ENCODE measurements at places on chromosomes 7 and 10.

GRCh38 chr10:118459642-118460193 lies 117.6 kb upstream of the FAM204A start:
- DNase-seq = peak; percentile 24

DNA sequence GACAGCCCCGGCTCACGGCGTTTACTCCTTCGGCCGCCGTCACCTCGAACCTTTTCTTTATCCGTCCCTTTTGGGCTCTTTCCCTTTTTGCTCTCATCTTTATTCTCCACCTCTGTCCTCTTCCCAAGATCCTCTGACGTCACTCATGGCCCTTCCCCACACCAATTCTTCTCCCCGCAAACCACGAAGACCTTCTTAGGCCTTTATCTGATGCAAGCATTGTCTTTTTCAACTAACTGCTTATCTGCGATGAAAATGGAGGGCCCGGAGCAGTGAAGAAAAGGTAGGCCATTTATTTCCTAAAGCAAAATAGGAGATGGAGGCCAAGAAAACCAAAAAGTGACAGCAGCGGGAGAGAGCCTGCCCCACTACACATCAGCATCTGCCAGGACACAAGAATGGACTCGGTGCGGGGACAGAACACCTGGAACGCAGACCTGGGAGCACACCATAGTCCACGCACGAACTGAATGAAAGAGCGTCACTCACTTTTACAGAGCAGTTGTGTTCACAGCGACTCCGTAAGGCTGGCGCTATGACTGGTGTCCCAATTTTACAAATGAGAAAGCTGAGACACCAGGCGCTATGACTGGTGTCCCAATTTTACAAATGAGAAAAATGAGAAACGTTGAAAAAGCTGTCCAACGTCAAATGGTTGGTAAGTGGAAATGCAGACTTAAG lies 45.3 kb downstream of the ZNF777 start:
- DNase-seq = no peak

DNA sequence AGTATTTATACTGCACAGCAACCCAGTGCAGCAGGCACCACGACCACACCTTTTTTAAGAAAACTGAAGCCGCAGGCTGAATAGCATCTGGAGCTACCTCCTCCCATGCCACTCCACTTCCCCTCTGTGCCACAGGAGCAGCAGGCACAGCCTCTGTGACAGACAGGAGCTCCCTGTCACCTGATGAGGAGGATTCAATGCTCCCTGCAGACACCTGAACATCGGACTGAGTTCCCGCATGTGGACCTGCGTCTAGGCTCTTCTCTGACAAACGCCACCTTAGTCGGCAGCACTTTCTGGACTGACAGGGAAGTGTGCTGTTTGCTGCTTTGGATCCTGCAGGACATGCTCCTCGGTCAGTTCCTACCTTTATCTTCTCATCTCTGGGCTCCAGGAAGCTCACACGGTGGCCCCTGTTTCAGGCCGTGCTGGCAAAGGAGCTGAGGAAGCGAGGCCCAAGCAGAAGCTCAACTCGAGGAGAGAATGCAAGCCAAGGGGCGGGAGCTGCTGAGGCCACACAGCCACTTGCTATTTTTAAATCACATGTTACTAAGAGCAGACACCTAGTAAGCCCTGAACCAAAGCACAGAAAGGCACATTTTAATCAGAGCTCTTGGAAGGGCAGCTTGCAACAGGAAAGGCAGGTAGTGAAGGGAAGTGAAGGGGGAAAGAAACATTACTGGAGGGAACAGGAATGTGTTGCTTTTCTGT lies 56.6 kb downstream of the VOPP1 start:
- no peak for DNase-seq

- no peak for DNase-seq
Observed at GRCh38 chr10:33566001-33566400, 231.5 kb upstream of the NRP1 start.

DNA sequence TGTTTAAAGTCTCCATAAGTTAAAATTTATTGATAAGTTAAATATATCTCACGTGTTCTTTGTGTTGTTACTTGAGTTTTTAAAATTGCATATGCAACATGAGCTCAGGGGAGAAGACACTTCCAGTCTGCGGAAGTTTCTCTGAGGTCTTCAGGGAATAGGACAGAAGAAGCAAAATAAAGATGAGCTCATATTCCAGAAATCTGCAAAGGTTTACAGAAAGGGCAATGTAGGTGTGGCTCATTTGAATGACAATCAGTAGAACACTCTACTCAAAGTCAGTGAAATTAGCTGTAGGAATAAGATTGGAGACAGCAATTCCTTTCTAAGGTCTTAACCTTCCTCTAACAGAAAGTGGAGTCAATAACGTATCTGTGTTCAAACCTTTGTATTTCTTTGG lies 53.7 kb downstream of the CACNA2D1 start:
- DNase-seq = no peak

DNA sequence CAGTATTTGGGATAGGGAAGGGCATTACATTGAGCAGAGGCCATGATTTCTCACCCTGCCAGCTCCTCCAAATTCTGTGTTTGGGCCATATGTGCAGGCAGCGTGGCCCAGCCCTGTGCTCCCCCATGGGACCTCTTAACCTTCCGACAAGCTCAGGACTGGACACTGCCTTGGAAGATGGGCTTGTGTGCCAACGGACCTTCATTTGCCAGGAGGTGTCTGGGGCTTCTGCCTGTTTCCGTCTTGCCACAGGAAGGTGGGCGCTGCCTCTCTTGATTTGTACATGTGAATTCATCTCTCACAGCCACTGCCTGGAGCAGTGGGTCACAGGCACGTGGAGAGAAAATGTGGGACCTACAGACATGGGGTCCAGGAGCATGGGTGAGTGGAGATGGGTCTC lies 272.6 kb downstream of the CCSER2 start:
- DNase-seq = no peak

DNA sequence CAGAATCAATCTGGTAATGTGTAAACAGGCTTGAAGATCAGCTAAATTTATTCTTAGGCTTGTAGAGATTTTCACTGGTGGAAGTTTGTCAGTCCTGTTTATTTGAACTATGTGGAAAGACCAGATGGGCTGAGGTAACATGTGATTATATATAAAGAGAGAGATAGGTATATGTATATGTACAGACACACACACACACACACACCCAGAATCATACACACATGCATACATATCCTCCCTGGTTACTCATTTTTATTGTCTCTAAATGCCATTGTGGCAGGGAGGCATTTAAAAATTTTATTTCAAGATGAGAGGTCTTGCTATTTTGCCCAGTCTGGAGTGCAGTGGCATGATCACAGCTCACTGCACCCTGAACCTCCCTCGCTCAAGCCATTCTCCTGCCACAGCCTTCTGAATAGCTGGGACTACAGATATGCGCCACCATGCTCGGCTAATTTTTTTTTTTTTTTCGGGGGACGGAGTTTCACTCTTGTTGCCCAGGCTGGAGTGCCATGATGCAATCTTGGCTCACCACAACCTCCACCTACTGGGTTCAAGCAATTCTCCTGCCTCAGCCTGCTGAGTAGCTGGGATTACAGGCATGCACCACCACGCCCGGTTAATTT lies 78.1 kb upstream of the CYTH3 start:
- DNase-seq = no peak

DNA sequence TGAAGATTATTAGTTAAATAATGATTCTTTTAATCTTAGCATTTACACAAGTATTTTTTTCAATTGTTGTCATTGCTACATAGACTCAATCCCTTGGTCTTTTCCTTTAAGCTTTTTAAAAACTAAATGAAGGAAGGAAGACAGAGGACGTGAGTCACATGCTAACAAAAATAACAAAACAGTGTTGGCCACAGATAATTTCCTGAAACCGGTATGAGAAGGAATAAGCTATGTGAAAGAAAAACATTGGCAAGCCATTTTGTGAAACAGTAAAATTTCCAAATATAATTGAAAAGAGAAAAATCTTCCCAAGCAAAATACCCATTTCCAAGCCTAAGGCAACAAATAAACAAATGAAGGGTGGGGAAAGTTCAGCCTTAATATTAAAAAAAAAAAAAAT lies 223.0 kb downstream of the AHR start:
- DNase-seq = no peak

DNA sequence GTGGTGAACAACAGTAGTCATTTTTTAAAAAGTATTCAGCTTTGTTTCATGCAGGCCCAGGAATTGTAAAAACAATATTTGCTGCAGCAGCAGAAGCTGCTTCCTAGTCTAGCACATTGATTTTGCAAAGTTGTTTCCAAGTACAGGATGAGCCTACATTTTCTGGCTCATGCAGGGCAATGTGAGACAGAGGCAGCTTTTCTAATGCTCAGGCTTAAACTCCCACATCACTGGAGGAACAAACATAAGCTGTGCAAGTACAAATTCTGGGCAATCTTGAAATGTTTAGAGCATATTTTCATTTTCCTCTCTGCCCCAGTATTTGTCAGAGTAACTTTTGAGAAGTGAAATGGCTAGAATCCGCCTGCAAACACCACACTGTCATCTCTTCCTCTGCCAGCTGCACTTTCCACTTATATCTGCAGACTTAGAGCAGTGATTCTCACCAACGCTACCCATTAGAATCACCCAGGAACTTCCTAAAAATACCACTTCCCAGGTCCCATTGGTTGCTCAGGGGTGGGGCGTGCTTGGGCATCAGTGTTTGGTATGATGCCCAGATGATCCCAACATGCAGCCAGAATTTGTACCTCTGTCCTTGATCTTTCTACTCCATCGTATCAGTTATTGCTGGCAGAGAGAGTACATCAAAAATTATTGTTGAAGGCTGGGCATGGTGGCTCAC lies 304.1 kb upstream of the LRGUK start:
- DNase-seq = no peak

GRCh38 chr10:131663351-131663750 lies 237.5 kb upstream of the PPP2R2D start:
- DNase-seq = no peak

- no peak for DNase-seq
Observed at GRCh38 chr7:98097042-98097645, 9.5 kb upstream of the LMTK2 start.

DNA sequence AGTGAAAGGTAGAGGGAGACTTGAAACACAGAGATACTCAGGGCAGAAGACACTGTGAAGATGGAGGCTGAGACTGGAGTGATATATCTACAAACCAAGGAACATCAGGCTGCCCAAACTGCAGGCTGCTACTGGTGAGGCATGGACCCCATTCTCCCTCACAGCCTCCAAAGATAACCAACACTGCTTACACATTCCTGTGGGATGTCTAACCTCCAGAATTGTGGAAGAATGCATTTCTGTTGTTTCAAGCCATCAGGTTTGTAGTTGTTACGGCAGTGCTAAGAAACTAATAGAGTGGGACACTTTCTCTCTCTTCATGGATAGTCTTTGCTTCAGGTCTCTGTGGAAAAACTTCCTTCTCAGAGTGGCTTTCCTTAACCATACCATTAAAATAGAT lies 182.6 kb upstream of the TMEM106B start:
- no peak for DNase-seq

GRCh38 chr10:35912615-35913569 lies 270.8 kb upstream of the FZD8 start:
- no peak for DNase-seq

DNA sequence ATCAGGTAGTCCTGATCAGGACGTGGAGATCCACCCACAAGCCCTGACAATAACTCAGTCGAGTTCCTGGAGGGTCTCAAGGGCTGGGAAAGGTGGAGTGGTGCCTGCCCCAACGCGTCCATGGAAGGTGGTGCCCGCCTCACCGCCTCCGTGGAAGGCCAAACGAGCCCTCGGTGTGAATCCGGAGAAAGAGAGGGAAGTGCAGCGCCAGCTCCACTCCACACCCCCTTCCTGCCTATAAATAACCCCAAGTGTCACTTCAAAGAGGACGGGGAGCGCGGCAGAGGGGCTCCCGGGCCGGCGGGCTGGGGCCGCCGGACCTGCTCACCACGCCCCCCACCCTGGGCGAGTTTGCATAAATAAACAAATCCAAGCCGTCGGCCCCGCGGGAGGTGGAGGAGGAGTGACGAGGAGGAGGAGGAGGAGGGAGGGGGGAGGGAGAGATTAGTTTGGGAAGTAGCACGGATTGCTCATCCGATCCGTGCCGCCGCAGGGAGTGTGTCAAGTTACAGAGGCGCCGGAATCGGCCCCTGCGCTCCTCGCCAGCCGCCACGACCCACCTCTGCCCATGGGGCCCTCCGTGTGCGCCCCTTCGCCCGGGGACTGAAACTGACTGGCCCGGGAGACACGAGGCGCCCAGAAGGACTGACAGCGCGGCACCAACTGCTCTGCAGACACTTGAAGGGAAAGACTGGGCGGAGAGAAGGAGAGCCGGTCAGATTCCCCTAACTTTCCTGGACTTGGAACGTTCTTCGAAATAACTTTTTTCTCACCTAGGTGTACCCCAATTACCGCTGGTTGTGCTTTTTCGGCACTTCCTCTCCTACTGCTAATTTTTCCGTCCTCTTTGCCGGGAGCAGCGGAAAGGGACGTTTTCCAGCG lies at the start of gene COL13A1:
Gene COL13A1 (plus strand): TSS at position 473 of the 882 bp plus-strand sequence. CDS start 518 bp downstream, outside the sequence.
- DNase-seq = no peak

- DNase-seq = no peak
Observed at GRCh38 chr10:115762029-115762428, 511.0 kb downstream of the GFRA1 start.

DNA sequence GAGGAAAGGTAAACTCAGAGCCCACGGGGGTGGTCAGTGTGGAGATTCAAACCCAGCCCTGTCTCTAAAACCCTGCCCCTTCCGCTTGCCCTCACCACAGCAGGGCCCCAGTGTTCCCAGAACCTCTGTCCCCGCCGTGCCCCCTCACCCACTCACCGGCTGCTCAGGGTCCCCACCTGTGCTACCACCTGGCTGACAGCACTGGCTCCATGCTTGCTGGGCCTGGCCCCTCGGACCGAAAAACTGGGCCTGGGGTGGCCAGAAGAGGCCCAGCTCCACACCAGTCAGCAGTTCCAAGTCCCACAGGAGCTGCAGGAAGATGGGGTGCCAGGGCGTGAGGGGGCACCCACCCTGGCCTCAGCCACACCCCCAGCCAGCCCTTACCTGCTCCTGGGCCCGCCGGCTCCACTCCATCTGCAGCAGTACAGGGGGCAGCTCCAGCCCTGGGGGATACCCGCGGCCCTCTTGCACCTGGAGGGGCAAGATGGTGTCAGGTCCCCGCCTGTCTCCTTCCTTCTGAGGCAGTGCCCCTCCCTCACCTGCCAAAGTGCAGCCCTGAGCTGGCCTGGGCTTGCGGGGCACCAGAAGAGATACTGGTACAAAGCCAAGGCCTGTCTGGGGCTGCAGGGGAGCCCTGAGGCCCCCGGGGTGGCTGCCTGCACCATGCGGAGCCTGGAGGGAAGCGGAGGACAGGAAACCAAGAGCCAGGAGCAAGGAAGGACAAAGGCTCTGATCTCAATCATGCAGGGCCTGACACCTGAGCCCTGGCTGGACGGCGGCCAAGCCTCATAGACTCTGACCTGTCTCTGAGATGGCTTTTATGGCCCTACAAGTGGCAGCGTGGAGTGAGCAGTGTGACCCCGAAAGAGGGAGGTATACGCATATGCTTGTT lies 11.7 kb downstream of the ATP6V1F start:
- no peak for DNase-seq

- no peak for DNase-seq
Observed at GRCh38 chr10:75110006-75110632, 1.3 kb upstream of the SAMD8 start.

- no peak for DNase-seq
Observed at GRCh38 chr7:134435161-134435920, 23.6 kb downstream of the AKR1B1 start.

GRCh38 chr10:98921316-98921715 lies 314.3 kb downstream of the HPSE2 start:
- DNase-seq = no peak

- no peak for DNase-seq
Observed at GRCh38 chr10:83673316-83673715, 466.0 kb upstream of the GHITM start.

All from stimulated activated CD8-positive, alpha-beta memory T cell treated with anti-CD3 and anti-CD28 coated beads, Interleukin-2, amount 100 ng/mL, for 1 hour (primary cell).